ENCODE measurements at places on chromosomes 4 and X.

DNA sequence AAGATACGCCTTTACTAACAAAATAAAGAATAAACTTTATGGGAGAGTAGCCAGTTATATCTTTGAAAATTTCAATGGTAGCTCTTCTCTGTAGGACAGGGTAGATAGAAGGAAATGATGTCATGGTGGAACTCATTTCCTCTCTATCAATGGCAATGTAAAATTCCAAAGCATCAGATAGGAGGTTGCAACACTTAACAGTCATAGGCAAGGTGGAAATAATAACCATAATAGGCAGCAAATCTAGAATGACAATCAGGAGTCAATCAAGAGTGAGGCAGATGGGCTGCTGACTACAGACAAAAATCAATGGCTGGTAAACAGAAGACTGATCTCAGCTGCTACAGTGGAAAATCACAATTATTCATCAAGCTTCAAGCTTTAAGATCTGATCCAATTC is 53.9 kb upstream of the TET2 start:
- no peak for DNase-seq

- no peak for DNase-seq
Observed at GRCh38 chrX:47206316-47206715, 12.2 kb upstream of the CDK16 start.

DNA sequence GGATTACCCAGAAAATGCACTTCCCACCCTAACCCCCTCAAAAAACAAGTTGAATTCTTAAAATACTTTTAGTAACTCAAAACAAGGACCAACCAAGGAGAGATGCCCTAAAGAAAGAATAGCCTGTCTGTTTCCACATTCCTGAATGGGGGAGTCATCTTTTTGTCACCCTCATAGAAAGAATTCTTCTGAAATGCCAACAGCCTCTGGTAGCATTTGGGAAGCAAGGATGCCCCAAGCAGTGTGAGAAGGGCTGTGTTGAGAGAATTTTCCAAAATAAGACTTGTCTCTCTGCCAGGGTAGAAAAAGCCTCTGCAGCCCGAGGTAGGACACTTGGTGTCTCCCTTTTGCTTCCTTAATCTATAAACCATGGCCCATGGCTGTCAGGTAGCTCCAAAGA is 173.1 kb upstream of the VCX3A start:
- DNase-seq: no peak

DNA sequence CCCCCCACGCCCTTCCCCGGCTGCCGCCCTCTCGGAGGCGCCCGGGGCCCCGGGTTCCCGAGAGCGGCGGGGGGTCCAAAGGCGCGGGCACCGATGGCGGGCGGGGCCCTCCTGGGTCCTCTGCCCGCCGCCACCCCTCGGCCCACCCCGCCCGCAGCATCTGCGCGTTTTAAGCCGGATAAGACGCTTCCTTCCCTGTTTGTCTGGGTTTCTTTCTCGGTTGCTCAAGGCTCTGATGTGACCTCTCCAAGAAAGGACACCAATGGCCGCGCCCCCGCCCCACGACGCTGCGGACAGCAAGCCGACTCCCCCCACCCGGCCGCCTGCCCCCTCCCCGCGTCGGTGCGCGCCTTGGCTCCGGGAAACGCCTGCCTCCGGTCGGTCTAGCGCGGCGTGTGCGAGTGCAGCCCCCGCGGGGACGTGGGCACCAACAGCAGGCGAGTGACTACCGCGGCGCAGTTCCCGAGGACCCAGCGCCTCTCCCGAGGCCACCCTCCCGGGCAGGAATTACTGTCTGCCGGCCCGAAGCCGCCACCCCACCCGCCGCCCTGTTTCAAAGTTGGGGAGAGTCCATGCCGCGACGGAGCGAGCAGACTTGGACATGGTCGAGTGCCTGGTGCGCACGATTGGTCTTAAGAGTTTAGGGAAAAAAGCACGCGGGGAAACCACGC is 21.1 kb upstream of the HMX1 start:
- DNase-seq: no peak

- DNase-seq: no peak
Observed at GRCh38 chrX:2901367-2902036, 27.6 kb downstream of the ARSD start.

GRCh38 chr4:86840858-86841257 is 8.3 kb downstream of the SLC10A6 start:
- DNase-seq: no peak

DNA sequence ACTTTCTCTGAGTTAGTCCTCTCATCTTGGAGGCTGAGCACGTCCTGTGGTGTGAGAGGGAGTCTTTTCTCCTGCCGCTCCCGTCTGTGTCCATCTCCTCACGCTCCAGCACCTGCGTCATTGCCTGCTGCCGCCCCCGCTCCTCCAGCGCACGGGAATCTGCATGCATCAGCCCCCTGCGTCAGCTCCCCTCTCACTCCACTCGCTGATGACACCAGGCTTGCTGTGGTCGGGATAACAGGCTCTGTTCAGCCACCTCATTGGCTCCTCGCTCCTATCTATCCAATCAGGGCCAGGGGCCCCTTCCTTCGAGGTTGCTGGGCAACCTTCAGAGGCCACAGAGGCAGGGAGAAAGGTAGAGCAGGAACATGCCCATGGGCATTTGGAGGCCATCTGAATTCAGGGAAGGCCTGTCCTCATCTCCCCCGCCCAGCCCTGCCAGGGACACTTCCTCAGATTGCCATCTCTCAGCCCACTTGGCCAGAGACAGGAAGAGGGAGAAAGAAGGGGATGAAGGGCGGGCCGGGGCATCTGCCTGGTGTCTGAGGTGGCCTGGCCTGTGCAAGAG is 9.3 kb downstream of the ZNF185 start:
- no peak for DNase-seq

DNA sequence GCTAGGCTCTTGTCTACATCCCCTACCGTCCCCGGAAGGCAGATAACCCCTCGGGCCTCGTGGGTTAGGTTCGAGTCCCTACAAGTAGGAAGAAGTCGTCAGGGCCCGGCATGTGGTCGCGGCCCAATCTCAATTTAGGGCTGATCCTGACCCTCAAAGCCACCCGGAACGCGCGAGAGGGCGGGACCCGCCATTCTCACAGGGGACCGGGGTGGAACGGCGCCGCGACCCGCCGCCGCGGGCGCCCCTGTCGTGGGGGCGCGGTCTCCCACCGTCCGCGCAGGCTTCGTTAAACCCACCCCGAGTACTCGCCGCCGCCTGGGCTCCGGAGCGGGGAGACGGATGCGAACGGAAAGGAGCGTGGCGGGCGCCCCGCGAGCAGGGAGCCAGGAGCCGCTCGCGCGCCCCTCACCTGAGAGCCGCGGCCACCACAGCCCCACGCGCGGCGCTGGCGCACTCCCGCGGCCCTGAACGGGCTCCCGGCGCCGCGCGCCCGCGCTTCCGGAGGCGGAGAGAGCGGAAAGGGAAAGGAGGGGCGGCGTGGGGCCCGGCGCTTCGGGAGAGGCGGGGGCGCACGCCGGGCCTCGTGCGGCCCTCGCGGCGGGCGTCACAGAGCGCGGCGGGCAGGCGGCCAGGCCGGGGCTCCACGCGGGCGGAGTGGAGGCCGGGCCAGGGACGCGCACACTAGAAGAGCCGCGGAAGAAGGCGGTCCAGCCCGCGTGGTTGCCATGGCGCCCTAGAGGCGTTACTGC is at the start of gene CFAP97:
Gene CFAP97, minus strand, starts transcription at position 515 of the 752 bp plus-strand sequence. CDS start 12,804 bp downstream, outside the sequence.
- DNase-seq: peak; percentile 85

- DNase-seq: no peak
Observed at GRCh38 chr4:60605646-60606354, 594.3 kb upstream of the ADGRL3 start.

- DNase-seq: no peak
Observed at GRCh38 chr4:76744241-76744921, 153.6 kb downstream of the SOWAHB start.

DNA sequence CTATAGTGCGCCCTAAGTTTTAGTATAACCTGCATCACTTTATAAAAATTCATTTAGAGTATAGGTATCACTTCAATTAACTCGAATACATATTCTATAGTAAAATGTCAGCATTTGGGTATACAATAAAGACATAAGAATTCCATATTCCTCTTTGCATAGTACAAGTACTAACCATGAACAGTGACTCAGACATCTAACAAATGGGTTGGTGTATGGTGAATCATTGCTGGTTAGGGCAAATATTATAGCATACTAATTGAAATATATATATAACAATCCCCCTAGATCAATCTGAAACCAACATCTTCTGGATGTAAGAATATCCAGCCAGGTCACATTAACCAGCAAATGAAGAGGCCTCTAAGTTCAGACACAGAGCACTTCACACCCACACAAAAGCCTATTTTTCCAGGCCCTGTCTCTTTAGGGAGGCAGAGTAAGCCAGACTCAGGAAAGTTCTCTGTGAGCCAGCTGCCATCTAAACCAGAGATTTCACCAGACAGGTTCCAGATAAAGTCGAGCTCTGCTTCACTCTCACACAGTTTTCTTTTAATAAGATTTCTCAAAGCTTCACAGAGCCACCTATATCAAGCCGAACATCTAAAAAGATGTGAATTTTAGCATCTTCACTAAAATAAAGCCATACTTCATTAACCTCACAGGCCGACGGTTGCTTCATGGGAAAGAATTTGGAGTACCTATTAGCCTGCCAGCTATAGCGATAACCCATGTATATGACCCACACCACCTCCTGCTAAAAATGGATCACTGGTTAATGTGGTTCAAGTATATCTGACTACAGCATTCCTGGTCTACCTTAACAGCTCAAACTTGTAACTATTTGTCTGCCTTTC is 200.0 kb upstream of the FTHL17 start:
- no peak for DNase-seq

DNA sequence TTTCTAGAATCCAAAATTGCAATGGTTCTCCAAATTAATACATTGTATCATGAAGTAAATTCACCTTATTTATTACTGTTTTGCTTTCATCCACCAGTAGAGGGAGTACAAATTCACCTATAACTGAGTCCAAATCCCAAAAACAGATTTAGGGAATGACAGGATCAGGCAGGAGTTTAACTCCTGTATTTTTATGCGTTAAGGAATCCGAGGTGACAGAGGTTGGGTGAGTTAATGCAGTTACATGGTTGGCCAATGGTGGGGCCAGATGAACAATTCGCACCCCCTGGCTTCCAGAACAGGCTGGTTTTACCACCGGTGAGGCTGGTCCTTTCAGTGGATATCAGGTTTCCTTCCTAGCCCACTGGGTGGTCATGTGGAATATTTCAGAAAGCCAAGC is 82.4 kb downstream of the MTNR1A start:
- no peak for DNase-seq

DNA sequence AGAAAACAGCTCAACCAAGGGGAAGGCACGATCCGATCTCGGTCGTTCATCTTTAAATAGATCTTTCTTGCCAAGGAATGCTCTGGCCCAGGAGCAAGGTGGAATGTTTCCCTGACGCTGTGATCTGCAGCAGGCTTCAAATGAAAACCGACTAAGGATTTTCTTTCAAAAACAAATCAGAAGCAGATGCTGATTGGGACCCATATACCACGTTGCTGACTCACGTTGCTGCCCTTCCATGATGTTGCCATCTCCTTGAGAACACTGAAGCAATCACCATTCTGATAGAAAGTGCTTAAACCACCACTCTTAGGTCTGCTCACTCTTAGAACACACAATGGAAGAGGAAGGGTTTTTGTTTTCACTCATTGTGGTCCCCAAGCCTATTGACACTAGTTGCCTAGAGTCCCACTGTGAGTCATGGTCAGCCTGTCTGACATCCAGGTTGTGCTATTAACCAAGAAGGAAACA is 26.1 kb downstream of the LAMTOR3 start:
- no peak for DNase-seq

- no peak for DNase-seq
Observed at GRCh38 chr4:113109106-113109718, 59.8 kb downstream of the ANK2 start.

- DNase-seq: no peak
Observed at GRCh38 chr4:48949086-48949485, 37.0 kb upstream of the CWH43 start.

- no peak for DNase-seq
Observed at GRCh38 chr4:124564121-124564520, 148.4 kb downstream of the ANKRD50 start.

- DNase-seq: peak; percentile 16
Observed at GRCh38 chrX:63350465-63350877, 661 bp downstream of the SPIN4 start.

GRCh38 chr4:163448540-163449203 is 24.9 kb downstream of the TKTL2 start:
- DNase-seq: no peak

DNA sequence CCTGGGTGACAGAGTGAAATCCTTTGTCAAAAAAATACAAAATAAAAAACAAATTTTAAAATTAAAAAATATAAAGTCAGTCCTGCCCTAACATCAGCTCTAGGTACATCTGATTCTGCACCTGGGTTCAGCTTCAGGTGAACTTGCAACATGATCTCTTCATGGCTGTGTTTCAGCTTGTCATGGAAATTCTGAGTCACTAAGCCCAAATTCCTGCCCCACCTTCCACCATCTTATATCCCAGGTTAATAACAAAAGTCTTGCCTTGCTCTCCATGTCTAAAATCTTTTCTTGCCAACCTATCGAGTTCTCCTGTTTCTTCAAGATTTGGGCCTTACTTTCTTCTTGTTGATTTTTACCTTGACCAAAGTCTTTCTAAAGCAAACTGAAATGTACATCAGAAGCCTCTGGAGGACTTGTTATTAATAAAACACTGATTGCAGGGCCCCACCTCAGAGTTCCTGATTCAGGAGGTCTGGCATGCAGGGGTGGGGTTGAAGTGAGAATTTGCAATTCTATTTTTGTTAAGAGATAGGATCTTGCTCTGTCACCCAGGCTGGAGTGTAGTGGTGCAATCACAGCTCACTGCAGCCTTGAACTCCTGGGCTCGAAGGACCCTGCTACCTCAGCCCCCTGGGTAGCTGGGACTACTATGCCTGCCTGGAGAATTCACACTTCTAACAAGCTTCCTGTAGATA is 125.8 kb upstream of the VCX3A start:
- DNase-seq: no peak

DNA sequence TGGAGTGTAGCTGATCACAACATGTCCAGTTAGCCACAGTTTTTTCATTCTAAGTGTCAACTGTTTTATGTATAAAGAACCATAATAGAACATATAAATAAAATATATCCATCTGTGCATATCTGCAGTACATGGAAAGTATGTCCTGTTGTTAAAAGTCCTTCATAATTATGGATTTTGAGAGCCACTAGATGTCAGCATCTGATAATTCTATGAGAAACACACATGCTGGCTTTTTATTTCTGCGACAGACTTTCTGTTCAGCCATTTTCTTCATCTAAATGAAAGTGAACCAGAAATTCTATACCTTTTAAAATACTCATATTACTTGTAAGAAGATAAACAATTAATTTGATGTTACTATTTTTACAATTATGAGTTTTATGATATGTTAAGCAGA is 251.5 kb downstream of the GPM6A start:
- DNase-seq: no peak

- no peak for DNase-seq
Observed at GRCh38 chr4:6038711-6039110, 20.5 kb upstream of the C4orf50 start.

Measured in T-helper 1 cell (primary cell).